Activated effector memory CD4-positive, alpha-beta T cell treated with Interleukin-2 at 50 U/mL for 16 hours (primary cell): ENCODE measurements at places on chromosomes 2 and 18.

DNA sequence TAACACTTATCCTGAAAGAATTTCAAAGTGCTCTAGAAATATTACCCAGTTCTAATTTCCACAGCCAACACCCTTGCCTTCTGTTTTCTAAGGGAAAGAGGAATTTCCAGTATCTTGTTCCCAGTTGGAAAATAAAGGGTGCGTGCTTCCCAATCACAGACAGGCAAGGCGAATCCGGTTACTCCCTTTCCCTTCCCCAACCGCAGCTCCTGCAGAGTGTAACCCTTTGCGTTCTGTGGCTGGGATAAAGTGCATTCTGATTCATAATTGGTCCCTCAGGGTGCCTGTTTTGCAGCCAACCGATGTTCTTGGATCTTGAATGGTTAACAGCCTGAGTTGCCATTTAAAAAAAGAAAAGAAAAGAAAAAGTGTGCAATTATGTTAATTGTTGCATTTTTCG is 40.6 kb upstream of the PGAP1 start:
- DNase-seq = no peak

DNA sequence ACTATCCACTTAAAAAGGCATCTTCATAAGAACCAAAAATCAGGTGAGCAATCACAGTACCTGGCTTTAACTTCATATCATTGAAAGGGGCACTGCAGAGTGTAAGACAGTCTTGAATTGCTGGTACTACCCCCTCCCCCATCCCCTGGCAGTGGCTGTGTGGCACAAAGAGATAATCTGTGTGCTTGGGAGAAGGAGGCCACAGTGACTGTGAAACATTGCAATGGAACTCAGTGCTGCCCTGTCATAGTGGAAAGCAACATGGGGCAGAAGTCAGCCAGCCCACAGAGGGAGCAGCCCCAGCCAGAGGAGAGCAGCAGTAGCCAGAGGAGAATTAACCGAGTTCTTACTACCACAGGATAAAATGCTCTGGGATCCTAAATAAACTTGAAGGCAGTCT is 45.3 kb upstream of the UGP2 start:
- DNase-seq = no peak

GRCh38 chr18:22253676-22254075 is 84.3 kb downstream of the GATA6 start:
- no peak for DNase-seq

GRCh38 chr2:27805180-27805579 is 33.7 kb downstream of the MRPL33 start:
- no peak for DNase-seq

DNA sequence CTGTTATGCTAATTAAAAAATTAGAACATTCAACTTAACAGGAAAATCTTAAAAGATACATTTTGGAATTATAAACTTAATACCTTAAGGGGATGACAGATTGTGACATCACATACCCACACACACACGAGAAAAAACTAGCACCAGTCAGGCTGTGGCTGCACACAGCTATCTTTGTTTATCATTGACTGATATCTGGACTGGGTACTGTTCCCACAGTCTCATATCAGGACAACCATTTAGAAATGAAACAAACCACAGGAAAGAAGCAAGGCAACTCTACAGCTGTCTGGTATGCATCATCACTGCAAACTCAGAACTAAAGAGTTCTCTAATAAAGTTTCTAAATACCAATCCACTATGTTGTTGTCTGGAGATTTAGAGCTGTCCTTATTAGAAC is 210.9 kb upstream of the SMAD7 start:
- DNase-seq = no peak
